ENCODE measurements at places on chromosomes 2 and 18.

DNA sequence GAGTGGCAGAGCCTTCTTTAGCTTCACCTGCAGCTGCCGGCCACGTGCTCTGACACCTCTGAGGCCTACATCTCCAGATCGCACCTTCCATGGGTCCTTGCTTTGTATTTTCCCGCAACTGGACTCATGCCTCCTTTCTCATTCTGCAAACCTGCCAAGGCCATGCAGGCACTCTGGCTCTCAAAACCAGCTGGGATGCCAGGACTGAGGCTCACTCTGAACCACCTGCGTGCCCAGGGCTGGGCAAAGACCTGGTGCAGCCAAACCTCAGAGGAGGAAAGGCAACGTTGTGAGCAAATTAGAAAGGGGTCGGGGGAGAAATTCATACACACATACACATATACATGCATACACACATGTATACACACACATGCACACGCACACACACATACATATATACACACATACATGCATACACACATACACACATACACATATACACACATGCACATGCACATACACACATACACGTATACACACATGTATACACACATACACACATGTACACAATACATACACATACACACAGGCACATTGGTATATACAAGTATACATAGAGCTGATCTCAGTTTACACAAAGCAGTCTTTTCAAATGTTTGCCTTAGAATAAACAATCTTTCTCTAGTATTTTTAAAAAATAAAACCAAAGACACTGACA, 125.2 kb downstream of the RTP5 start:
- DNase-seq = no peak

- DNase-seq = no peak
Observed at GRCh38 chr2:31246184-31246852, 12.4 kb downstream of the EHD3 start.

DNA sequence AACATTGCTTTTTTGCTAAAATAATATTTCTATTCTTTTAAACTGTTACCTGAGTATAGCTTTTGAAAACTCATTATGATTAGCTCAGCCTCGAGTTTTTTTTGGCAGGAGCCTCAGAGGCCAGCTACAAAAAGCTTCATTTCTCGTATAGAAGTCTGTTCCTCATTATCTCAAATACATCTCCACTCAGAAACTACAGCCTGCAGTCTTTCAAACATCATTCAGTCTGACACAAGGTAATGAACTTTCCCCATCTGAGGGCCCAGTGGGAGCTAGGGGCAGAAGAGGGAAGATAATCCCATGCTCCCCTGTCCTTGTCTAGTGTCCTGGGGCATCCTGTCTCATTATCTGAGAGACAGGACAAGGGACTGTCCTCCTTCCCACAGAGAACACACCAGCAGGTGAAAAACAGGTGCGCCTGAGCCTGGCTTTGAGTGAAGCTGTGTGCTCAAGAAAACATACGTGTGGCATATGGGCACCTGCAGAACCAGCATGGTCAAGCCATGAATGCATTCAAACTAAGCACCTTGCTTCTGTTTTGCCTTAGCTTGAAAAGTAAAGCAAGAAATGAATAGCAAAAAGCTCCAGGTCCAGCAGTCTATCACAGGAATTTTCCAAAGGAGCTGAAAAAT, 247.5 kb downstream of the MREG start:
- no peak for DNase-seq

- no peak for DNase-seq
Observed at GRCh38 chr18:35071819-35072247, 30.6 kb downstream of the MAPRE2 start.

DNA sequence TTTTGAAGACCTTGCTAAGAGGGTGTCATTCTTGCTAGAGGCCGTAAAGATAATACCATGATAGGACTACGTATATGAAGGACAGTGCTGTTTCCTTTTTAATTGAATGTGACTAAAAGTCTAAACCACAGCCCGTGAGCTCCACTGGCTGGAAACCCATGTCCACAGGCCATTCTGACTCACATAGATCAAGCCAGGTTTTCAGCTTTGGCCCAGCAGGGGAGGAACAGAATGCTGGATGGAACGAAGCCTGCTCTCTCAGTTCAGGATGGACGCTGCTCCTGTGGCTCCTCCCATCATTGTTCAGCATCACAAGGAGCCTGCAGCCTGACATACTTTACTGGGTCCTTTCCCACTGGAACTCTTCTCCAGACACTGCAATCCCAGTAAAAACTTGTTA, 47.6 kb downstream of the ALPK2 start:
- DNase-seq = no peak

DNA sequence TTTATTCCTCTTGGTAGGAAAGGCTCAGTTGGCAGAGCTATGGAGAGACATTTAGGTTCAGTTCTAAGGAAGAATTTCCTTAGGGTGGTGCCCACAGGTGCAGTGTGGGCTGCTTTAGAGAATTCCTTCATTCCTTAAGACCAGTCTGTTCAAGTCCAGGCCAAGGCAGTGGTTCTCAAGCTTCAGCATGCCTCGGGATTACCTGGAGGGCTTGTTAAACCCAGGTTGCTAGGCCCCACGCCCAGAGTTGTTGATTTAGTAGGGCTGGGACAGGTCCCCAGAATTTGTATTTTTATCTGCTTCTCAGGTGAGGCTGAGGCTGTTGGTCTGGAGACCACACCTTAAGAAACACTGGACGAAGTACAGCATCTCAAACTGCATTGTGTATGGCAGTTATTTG, 68.9 kb downstream of the CERS6 start:
- no peak for DNase-seq

GRCh38 chr18:11454040-11454439, 155.4 kb upstream of the SLC35G4 start:
- DNase-seq = no peak

DNA sequence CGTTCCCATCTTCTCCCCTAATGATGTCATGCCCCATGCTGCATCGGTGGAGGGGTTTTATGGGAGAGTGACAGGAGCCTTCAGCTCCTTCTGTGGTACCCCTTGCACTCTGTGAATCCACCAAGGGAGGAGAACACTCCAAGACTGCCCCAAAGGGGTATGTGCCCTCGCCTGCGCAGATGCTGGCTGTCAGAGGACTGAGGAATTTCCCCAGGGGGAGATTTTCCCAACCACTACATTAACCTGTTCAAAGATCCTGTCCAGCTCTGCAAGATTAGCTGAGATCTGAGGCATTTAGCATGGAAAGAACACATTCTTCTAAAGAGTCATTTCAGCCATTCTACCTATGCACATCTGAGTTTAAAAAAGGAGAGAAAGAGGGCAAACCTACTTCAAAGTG, 143.2 kb upstream of the ITGA6 start:
- DNase-seq = no peak

DNA sequence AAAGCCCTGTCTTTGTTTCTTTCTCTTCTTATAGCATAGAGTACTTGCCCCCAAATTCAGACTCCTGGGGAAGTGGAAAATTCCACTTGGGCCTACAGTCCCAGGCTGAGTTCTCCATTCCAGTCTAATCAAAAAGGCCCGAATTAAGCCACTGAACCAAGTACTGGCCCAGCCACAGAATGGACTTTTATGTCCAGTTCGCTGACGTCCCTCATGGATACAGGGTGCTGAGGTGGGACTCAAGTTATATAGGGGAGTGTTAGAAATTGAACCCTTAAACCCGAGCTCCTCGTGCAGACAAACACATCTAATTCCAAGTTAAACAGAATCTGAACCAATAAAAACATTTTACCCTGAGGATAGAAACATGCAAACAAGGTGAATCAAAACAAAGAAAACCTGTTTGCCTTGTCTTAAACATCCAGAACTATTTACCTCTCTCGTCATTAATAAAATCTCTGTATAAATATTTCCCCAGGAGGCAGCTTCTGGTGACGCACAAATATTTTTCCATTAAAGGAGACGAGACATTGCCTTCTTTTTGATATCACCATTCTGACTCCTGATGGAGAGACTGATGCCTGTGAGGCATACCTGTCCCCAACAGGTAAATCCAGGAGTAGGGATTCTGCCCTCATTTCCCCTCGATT, 136.8 kb upstream of the ARL4C start:
- no peak for DNase-seq

Data from activated naive CD4-positive, alpha-beta T cell (primary cell).